ENCODE measurements at places on chromosomes 6 and 20. TPM values are rescaled to one million over a fixed set of nuclear protein-coding genes. Genes with fewer than 3 reads are reported as not detected.
A peak's percentile ranks its signal among the peaks of the same experiment; 100 is the strongest.

DNA sequence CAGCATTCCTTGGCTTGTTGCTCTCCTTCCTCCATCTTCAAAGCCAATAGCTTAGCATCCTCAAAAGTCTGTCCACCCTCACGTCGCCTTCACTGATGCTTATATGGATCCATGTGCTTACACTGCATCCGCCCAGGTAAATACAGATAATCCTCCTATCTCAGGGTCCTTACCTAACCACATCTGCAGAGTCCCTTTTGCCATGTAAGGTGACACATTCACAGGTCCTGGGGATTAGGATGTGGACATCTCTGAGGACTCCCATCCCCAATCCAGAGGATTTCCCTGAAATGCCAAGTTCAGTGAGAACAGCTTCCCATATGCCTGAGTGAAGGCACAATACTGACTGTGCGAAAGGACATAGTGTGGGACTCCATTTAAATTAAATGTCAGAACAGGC is 25.4 kb downstream of the FKBP1A start:
- DNase-seq, result no peak

DNA sequence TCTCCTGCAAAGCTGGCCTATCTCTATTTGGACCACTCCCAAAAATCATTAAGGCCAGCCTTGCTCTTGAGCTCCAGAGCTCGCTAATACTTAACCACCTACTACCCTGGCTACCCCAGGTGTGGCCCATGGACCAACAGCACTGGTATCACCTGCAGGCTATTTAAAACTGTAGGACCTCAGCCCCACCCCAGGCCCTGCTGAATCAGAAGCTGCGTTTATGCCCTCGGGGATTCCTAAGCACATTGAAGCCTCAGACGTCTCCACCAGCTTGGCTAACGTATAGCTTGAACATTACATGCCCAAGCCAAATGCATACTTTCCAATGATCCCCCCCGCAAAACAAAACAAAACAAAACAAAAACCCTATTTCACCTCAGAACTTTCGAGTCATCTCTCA is 19.7 kb upstream of the SPAG4 start:
- DNase-seq, result no peak

- DNase-seq, result no peak
These were observed 6.6 kb upstream of the FBXO9 start for GRCh38 chr6:53058388-53059195.

DNA sequence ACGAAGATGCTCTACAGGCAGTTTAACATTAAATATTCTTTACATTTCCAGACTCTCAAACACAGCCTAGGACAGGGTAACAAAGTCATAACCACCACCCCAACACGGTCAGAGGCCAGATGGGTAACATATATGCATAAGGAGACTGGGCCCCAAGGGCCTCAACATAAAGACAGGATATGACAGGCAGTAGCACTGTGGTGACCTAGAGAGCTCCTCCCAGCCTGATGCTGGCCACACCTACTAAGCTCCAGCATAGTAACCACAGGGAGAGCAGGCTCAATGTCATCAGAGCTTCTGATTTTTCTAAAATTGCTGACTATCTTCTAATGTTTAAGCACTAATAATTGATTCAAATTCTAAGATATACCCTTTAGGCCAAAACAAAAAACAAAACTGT is 21.7 kb downstream of the SMLR1 start:
- DNase-seq, result peak; percentile 70

The SYNDIG1 gene
- total RNA-seq, result not detected

The DDX43 gene
- 0.80 TPM for total RNA-seq

GRCh38 chr6:8879334-8879733 is 444.0 kb upstream of the SLC35B3 start:
- DNase-seq, result no peak

DNA sequence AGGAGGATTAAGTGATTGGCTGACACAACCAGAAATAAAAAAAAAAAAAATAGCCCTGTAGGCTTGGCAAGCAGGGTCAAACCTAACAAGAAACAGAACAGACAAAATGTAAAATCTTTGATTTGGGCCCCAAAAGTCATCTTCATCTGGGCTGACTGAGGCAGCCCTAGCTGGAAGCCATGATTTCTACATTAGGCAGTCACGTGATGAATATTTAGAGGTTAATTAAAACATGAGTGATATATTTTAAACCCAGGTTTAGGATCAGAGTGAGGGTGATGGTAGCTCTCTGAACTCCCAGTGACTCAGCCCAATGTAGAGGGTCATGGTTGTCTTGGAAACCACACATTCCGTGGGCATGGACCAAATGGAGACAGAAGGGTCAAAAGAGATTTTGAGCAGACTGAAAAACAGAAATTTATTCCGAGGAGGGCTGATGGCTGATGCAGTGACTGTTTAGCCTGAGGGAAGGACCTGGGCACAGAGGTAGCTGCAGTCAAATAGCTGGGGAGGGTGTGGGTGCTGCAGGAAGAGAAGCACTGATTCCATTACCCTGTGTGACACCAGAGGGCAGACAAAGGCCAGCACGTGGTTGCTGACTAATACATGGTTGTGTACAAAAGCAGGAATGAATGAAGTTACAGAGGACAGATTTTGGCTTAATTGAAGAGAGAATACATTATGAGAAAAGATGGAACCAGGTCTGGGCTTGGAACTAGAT is 573.1 kb upstream of the CHD6 start:
- DNase-seq, result no peak

- DNase-seq, result peak; percentile 46
These were observed 1.0 kb downstream of the RALGAPA2 start for GRCh38 chr20:20711413-20711812.

- DNase-seq, result peak; percentile 50
These were observed 93.2 kb downstream of the DLGAP4 start for GRCh38 chr20:36399147-36399968.

DNA sequence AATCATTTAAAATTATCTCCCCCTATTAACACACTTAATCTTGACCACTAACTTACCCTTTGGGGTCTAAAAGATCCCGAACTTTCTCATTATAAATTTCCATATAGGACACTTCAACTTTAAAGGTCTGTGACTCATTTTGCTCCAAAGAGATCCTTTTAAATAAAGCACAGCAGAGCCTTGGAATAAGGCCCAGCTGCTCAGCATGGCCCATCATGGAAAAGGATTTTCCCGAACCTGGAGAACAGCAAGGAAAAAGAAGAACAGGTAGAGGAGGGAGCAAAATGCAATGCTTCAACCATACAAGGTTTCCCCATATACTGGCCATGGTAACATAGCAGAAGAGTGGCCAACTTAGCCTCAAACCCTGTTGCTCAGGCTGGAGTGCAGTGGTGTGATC is 132.1 kb downstream of the KIF13A start:
- no peak for DNase-seq

GRCh38 chr20:34791289-34792020 is 34.0 kb downstream of the NCOA6 start:
- no peak for DNase-seq

- DNase-seq, result no peak
These were observed 333.6 kb upstream of the JARID2 start for GRCh38 chr6:14912226-14912625.

- no peak for DNase-seq
These were observed 212.0 kb upstream of the DTNBP1 start for GRCh38 chr6:15874821-15875220.

DNA sequence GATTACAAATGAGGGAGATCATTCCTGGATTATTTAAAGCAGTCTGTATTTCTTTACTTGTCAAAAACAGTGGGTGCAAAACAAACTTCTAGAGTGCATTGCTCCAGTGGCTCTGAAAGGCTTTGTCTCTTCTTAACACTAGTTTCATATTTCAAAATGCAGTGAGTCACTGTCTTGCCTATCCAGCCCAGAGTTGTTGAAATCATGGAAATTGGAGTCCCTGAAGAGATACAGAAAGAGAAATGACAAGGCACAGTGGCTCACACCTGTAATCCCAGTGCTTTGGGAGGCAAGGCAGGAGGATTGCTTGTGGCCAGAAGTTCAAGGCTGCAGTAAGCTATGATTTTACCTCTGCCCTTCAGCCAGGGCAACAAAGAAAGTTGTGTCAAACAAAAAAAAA is 11.3 kb downstream of the SLC2A12 start:
- no peak for DNase-seq

DNA sequence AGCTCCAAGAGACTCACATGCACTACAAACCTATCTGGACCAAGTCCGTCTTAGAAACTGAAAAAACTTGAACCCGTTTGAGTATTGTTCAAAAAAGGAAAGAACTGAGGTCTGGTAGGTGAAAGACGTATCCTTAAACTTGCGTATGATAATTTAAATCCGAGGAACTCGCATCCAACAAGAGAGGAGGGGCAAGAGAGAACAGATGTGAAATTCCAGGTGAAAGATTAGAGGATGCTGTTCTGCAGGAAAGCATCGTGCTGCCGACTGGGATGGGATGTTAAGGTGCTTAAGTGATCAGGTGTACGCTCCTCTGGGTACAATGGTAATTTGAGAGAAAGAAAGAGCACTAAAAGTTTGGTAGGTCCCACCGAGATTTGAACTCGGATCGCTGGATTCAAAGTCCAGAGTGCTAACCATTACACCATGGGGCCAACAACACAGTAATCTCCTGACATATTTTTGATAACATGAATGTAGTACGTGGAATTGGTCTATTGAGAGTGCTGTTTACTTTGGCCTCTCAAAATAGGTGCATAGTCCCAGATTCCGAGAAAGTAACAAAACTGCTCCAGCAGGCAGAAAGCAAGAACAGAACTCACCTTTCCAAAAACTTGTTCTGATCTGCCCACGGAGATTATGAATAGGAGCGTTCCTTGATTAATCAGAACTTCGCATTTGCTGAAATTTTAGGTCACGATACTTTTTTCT is 53.5 kb upstream of the BTN3A2 start:
- DNase-seq, result peak; percentile 48

The BPIFA1 gene
- total RNA-seq, result not detected

DNA sequence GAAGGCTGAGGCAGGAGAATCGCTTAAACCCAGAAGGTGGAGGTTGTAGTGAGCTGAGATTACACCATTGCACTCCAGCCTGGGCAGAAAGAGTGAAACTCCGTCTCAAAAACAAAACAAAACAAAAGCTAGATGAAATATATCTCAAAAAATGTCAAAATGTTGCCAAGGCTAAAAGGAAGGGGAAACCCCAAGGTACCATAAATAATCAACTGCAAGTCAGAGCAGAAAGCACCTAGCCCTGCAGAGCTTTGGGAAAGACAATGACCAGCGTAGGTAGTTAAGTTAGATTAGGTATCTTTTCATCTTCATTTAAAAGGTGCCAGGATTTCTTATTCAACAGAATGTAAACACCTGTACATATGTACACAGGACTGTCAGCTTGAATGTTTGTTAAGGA is 33.0 kb downstream of the AKIRIN2 start:
- DNase-seq, result no peak

The LHFPL5 gene
- total RNA-seq, result not detected

- no peak for DNase-seq
These were observed 12.4 kb upstream of the KIAA0408 start for GRCh38 chr6:127471379-127472255.

GRCh38 chr6:143601504-143601903 is 76.3 kb upstream of the PHACTR2 start:
- DNase-seq, result no peak

- DNase-seq, result no peak
These were observed 23.3 kb downstream of the C20orf203 start for GRCh38 chr20:32650401-32650944.

The RIPPLY2 gene
- not detected for total RNA-seq

DNA sequence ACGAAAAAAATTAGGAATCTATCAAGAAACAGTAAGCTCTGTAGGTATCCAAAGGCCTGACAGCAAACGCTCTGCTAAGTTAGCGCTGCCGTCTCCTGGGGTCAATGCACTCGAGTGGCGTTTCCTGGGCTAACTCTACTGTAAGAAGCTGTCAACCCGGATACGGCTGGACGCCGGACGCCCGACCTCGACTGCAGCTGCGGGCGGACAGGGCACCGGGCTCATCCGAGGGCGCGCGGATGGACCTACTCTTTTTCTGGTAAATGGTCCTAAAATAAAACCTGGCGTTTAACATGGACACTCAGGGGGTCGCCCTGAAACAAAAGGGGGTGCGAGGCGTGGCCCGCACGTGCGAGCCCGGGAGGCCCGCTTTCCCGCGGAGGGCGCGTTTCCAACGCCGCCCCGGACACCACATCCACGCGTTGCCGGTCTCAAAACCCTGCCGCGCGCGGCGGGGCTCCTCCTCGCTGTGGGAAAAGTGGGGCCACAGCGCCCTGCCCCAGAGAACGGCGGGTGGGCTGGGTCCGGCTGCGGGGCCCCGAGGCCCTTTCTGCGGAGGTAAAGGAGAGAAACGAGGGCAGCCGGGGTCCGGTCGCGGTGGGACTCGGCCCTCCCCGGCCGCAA is 537 bp downstream of the TCP1 start:
- DNase-seq, result peak; percentile 45

GRCh38 chr20:46990017-46990595 is 95.5 kb downstream of the EYA2 start:
- DNase-seq, result peak; percentile 85

The MROH8 gene
- total RNA-seq, result 1.7 TPM

The RNF39 gene
- total RNA-seq, result not detected

GRCh38 chr20:62119591-62120364 is 2.5 kb upstream of the LSM14B start:
- DNase-seq, result no peak

Data from activated CD4-positive, alpha-beta memory T cell treated with anti-CD3 and anti-CD28 coated beads, Interleukin-2, amount 10 ng/mL, durations not matched to agents 7 days and 5 days (primary cell).